Fibroblast of lung (primary cell): ENCODE measurements at places on chromosomes 11 and 22. TPM values are rescaled to one million over a fixed set of nuclear protein-coding genes. Genes with fewer than 3 reads are reported as not detected.

- H3K4me1 ChIP-seq = peaks cover 5% of the 10 kb centered on the region
- no peak overlapping the region for H3K27ac ChIP-seq
- peaks cover 32% of the 10 kb centered on the region for H3K36me3 ChIP-seq
- H3K4me3 ChIP-seq = no peak overlapping the region
- DNase-seq = no peak
Observed at GRCh38 chr22:40418366-40419201, 48.2 kb downstream of the SGSM3 start.

Gene PICK1
- 5.9 and 7.8 TPM in 2 replicates for total RNA-seq

DNA sequence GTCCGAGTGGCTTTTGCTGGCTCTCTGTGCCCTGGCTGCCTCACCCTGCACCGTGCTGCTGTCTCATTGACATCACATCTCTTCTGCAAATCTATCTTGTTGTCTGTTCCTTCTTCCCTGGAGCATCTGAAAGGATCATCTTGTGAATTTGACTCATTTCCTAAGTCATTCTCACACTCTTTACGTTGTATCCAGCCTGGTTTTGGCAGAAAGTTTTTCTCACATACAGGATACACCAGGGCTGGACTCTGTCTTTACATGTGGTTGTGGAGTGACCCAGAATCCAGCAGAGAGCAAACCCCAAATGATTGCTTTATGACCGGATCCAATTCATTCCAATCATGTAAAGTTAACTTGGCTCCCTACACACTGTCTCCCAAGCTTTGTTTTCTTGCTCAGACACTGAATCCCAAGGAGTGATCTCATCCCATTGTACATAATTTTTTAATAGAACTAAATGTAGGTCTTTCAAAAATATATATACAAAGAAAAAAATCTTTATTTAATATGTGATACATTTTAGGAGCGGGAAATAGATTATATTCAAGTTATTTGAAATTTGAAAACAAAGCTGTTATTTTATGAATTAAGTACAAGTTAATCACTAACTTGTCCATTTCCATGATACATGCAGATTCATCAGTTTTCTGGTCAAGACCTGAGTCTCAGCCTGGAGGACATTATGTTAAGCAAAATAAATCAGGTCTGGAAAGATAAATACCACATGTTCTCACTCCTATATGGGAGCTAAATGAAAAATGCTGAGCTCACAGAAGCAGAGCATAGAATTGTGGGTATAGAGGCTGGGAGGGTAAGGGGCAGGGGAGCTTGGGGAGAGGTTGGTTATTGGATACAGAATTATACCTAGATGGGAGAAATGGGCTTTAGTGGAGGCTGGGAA is 2.9 kb upstream of the RFPL1 start:
- DNase-seq = peak; percentile 20
- H3K4me1 ChIP-seq = no peaks in the 10 kb centered on the region
- peaks cover 22% of the 10 kb centered on the region for H3K27me3 ChIP-seq
- no peak overlapping the region for H3K27ac ChIP-seq

Gene LRRC51
- 5.0 and 5.4 TPM in 2 replicates for total RNA-seq

GRCh38 chr11:73218106-73218829 is at the start of gene P2RY2:
Gene P2RY2, plus strand, starts transcription at chr11:73218281. Its CDS starts 15,879 bp downstream, at chr11:73234160.
- DNase-seq = no peak
- H3K4me1 ChIP-seq = no peaks in the 10 kb centered on the region
- H3K27ac ChIP-seq = no peak within 1 kb of the TSS
- H3K27me3 ChIP-seq = peaks cover 34% of the 10 kb centered on the region
- no peaks in the 10 kb centered on the region for H3K36me3 ChIP-seq
